ENCODE measurements at places on chromosomes 1 and 21.

DNA sequence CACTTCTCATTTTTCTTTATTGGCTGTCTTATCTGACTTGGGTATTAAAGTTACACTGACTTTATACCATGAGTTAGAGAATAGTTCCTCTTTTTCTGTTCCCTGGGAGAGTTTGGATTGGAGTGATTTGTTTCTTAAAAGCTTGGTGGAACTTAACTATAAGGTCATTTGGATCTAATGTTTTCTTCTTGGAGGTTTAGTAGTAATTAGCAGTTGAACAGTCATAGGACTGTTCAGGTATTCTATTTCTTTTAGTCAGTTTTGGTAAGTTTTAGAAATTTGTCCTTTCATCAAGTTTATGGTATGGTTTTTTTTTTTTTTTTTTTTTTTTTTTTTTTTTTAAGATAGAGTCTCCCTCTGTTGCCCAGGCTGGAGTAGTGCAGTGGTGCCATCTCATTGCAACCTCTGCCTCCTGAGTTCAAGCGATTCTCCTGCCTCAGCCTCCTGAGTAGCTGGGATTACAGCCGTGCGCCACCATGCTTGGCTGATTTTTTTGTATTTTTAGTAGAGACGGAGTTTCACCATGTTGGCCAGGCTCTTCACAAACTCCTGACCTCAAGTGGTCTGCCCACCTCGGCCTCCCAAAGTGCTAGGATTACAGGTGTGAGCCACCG lies 6.3 kb downstream of the TTC3 start:
- no peak for DNase-seq

- DNase-seq, result no peak
Measured at GRCh38 chr1:89821322-89822108, 683 bp downstream of the LRRC8D start.

DNA sequence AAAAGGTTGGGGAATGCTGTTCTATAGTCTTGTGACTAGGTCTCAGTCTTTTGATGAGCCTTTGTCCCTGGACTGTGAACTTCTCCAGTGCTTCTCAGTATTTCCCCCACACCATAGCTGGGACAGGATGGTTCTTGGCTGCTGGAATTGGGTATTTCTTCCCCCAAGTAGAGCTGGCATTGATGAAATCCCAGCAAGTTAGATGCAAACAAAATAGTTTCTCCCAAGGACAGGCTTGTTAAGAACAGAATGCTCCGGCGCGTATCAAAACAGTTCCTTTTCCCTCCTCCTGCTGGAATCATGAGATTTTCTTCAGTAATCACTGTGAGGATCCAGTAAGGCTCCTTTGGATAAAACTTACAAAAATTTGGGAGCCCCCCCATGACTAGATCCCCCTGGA lies 162.6 kb downstream of the PIK3R3 start:
- no peak for DNase-seq

DNA sequence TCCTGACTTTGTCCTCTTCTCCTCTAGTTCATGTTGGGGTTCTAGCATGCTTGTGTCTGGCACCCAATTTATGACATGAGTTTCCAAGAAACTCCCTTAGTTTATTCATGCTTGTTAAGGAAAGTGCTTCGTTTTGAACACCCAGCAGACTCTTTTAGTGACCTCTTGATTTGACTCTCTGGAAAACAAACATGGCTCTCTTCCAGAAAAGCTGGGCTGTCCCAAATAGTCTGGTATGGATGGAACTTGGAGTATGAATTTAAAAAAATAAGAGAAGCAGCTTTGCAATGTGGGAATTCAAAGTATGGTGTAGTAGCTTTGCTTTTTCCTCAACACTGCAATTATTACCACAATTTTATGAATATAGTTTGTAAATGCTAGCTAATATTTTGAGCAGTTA lies 143.4 kb upstream of the C8B start:
- DNase-seq, result no peak

DNA sequence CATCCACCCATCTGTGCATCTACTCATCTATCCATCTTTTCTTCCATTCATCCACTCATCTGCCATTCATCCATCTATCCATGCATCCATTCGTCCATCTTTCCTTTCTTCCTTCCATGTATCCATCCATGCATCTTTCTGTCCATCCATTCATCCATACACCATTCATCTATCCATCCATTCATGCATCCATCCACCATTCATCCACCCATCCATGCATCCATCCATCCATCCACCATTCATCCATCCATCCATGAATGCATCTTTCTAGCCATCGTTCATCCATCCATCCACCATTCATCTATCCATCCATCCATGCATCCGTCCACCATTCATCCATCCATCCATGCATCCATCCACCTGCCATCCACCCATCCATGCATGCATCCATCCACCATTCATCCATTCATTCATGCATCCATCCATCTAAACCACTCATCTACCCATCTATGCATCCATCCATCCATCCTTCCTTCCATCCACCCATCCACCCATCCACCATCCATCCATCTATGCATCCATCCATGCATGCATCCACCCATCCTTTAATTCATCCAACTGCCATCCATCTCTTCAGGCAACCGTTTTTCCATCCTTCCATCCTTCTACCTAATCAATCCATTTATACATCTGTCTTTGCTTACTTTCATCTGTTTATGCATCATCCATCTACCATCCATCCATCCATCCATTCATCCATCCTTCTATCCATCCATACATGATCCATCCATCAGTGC lies 87.1 kb downstream of the TRIM11 start:
- no peak for DNase-seq

DNA sequence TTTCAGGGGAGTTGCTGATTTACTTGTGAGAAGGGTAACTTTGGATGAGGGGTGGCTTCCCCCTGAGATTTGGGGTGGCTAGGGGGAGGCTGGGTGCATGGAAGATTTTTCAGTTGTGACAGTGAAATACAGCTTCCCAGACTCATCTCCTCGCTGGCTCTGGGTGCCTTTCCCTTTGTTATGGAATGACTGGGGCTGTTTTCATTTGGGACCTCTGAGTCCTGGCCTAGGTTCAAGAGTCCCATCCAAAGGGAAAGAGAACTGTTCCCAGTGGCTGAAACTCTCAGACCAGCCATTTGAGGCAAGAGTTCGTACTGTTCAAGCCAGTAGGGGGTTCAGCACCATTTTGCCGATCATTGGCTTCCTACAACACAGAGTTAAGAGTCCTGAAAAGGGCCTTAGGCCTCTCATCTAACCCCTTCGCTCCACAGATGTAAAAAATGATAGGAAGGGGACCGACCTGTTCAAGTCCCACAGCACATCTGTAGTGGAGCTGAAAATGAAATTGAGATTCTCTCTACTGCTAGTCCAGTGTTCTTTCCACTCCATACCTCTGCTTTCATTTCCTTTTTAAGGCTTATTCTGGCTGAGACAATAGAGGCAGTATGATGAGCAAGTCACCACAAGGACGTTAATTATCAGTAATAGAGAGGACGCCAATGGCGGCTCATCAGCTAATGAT lies 958 bp downstream of the DDR2 start:
- DNase-seq, result no peak

GRCh38 chr1:179052776-179053175 lies 27.1 kb downstream of the FAM20B start:
- no peak for DNase-seq

- DNase-seq, result no peak
Measured at GRCh38 chr1:58251430-58252073, 295.0 kb downstream of the OMA1 start.

DNA sequence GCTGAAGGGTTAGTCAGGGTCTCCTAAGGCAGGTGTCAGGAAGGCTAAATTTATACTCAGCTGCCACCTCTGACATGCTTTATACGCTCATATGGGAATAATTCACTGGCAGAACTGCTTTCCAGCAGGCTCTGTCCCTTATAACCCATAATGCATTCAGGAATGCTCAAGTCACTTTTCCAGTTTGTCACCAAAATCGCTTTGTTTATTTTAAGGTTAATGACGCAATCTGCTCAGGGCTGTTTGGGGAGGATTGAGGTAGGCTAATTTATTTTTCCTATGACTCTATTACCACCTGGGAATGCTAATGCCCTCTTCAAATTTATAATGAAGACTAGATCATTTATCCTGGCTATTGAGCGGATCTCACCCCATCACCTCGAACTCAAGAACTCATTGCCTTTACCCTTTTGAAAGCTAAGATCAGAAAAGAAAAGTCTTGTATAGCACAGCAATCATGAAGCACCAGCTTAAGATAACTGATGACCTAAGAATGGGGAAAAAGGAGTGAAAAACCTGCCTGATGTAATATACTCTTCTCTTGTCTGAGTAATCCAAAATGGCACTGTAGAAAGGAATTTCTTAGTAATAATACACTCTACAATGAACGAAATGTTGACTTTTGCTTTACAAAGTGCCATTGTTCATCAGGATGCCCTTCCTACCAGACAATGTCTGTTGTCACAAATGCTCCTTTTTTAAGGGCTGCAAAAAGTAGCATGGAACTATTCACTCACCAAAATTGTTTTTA lies 97.9 kb upstream of the EXO1 start:
- no peak for DNase-seq

- no peak for DNase-seq
Measured at GRCh38 chr1:201999625-202000238, 10.7 kb upstream of the ELF3 start.

DNA sequence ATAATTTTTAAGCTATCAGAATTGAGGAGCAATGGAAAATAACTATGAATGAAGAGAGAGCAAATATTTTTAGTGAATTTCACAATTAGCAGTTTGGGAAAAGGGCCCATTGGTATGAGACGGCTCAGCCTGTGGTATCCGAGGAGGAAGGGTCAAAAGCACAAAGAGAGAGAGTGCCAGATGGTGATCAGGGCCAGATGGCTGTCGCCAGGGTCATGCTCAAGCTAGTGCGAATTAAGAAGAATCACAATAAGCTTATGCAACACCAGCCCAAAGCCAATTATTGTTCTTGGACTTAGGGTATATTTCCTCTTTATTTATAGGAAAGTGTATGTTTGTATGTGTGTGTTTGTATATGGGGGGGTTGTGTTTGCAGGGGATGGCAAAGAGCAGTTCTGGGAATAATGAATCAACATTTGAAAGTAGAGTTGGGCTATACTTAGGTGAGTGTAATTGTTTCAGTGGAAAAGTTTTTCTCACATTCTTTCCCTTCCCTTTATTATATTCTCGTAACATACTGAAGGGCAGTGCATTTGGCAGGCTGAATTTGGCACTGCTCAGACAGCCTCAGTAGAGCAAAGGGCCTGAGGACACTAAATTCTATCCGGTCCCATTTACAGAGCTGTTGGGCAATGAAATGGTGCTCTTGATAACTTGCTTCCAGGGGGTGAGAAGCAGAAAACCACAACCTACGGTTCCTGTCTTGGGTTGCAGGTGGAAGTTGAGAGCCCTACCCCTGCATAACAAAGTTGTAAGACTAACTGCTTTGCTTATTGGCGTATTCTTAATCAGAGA lies 19.5 kb upstream of the DDR2 start:
- DNase-seq, result no peak

DNA sequence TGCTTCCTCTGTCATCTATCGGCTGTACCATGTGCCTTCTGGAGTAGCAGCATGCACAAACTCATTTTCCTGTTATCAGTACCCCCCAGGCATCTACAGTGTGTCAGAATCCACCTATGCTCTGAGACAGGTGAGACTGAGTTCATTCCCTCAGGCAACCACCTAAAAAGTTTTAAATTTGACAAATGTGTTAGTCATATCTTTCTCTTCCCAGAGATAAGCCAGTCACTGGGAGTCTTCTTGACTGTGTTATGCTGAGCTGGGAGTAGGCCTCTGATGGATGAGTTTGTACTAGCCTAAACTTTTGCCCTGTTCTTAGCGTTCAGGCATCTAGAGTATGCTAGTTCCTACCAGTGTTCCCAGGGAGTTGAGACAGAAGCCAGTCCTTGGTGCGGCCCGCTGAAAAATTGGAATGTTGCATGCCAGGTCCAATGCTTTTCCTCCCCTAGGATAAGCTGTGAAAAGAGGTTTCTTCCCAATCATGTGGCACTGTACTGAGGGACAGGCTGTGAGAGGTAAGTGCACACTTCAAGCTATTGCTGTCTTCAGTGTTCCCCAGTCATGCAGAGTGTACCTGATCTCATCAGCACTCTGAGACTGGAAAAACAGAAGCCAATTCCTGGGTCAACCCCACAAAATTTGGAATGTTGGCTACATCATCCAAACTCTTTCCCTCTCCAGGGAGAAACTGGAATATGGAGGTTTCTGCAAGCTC lies 1202.3 kb downstream of the NCAM2 start:
- DNase-seq, result no peak
